ENCODE measurements at places on chromosomes 5 and 9.

- no peak for DNase-seq
Observed at GRCh38 chr9:103713631-103714030, 380.5 kb upstream of the SMC2 start.

DNA sequence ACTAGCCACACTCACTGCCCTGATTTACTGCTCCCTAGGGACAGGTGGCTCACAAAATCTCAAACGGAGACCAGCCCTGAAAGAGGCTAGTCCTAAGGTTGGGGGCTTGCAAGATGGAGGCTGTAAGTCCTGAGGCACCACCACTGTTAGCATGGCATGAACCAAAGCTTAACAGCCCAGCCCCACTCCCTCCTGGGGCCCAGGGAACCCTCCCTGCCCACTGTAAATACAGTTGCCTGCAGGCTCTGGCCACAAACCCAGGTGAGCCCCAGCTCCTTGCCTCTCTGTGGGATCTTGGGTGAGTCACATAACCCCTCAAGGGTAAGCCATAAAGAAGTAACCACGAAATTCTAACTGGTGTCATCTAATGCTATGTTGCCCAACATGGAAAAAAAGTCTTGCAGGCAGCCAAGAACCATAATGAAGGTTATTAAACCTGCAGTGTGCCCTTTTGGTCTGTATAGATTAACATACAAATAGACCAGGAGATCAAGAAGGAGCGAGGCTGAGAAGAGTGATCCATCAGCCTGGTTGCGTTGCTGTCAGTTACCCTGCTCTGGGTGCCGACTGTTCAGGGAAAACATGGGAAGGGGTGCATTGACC, 1.7 kb upstream of the POMT1 start:
- DNase-seq: peak; percentile 48

GRCh38 chr5:38433160-38433861, 123.1 kb downstream of the LIFR start:
- no peak for DNase-seq

- DNase-seq: no peak
Observed at GRCh38 chr5:9408964-9409363, 136.9 kb downstream of the SEMA5A start.

DNA sequence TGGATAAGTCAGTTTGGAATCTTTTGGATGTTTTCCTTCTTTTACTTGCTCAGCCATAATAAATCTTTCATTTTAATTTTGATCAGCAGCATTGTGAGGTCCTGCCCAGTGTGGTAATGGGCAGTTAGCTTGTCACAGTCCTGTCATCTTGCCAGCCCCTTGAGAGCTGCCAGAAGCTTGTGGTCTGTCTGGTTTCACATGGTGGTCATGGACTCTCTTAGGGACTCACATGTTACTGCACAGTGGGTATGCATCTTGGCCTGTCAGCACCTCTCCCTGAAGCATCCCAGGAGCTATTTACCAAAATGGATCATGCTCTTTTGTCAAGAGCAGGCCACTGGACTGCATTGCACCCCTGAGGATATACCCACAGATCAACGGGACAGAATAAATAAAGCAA, 60.3 kb downstream of the DAPK1 start:
- no peak for DNase-seq

DNA sequence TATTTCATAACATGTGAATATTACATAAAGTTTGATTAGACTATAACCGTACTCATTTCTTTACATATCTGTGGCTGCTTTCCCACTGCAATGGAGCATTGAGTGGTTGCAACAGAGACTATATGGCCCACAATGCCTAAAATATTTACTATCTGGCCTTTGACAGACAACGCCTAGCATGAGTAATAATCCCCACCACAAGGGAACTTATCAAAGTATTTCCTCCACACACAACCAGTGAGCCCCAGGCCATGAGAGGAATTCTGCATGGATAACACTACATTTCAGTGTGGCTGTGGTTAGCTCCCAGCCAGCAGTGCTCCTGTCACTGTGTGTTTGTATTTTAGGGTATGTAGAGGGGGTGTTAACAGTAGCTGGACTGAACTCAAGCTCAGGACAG, 54.8 kb downstream of the FAM81B start:
- no peak for DNase-seq

GRCh38 chr9:134475011-134475790, 148.9 kb downstream of the RXRA start:
- DNase-seq: peak; percentile 5

- peak; percentile 38 for DNase-seq
Observed at GRCh38 chr9:131310833-131311554, 21.5 kb downstream of the PLPP7 start.

GRCh38 chr5:1227667-1228066, 2.5 kb downstream of the SLC6A18 start:
- no peak for DNase-seq

DNA sequence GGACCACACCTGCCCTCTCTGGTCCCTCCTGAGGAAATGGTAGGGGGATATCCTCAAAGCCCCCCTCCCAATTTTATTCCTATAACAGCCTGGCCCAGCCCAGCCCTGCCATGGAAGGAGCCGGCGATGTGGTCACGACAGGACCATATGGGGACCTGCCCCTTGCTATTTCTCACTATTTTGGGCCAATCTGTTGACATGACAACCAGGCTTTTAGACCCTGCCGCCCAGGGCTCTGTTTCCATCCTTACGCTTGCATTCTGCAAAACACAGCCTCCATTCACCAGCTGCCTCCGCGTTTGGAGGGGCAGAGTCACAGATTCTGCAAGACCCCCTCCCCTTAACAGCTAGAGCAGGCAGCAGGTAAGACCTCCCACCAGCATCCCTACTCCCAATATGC, 112.2 kb downstream of the GABBR2 start:
- DNase-seq: no peak

GRCh38 chr5:85109616-85110015, 724.9 kb upstream of the EDIL3 start:
- no peak for DNase-seq

DNA sequence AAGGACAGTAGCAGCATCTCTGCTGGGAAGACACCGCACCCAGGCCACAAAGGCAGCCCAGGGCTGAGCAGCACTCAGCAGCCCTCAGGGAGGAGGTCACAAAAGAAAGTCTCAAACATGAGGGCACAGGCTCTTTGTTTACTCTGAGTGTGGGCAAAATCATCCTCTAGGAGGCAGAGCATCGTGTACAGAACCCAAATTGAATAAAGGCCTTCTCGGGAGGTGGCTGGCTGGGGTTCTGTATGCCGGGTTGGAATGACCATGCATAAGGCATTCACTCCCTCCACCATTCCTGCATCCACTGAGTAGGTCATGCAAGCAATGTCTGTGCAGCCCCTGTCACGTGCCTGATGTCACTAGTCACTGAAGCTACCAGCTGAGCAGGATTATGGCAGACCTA, 412.8 kb downstream of the SPOCK1 start:
- DNase-seq: no peak

GRCh38 chr5:125970631-125971307, 452.4 kb upstream of the GRAMD2B start:
- no peak for DNase-seq

GRCh38 chr5:156934450-156935211, 28.4 kb downstream of the TIMD4 start:
- peak; percentile 34 for DNase-seq

- no peak for DNase-seq
Observed at GRCh38 chr9:86924206-86924605, 23.1 kb downstream of the GAS1 start.

- no peak for DNase-seq
Observed at GRCh38 chr5:80874162-80874561, 86.0 kb upstream of the RASGRF2 start.

DNA sequence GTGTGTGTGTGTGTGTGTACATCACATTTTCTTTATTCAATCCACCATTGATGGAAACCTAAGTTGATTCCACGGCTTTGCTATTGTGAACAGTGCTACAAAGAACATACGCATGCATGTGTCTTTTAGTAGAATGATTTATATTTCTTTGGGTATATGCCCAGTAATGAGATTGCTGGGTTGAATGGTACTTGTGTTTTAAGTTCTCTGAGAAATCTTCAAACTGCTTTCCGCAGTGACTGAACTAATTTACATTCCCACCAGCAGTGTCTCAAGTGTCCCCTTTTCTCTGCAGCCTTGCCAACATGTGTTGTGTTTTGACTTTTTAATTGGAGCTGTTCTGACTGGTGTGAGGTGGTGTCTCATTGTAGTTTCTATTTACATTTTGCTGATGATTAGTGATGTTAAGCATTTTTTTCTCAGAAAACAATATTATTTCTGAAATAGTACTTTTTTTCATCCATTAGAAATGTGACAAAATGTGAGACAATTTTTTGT, 769.7 kb downstream of the TAF11L14 start:
- DNase-seq: no peak

- no peak for DNase-seq
Observed at GRCh38 chr9:24844217-24844616, 298.5 kb upstream of the IZUMO3 start.

DNA sequence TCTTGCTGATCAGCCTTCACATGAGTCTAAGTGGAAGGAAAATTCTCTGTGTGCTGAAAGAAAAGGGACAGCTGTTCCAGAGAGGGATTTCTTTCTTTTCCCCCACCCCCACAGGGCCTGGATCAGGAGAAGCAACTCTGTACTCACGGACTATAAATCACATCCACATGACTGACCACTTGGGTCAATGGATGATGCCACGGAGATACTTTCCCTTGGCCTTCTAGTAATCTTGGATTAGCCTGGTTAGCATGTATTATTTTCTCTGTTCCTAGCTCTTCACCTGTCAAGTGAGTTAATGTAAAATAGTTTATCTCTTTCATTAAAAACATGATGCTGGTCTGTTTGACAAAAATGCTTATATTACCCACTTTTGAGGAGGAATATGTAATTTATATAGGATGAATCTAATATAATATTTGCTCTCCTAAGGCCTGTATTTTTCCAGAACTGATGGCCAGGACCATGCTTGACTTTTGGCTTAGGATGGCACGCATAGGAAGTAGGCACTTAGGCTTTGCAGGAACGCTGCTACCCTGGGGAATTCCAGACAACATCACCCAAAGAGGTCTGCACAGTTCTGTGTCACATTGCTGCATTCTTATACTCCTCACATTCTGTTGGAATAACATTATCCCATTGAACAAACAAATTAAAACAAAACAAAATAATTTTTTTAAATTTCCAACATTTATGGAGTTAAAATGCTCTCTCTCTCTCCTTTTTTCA, 892.1 kb downstream of the TLE1 start:
- DNase-seq: no peak

DNA sequence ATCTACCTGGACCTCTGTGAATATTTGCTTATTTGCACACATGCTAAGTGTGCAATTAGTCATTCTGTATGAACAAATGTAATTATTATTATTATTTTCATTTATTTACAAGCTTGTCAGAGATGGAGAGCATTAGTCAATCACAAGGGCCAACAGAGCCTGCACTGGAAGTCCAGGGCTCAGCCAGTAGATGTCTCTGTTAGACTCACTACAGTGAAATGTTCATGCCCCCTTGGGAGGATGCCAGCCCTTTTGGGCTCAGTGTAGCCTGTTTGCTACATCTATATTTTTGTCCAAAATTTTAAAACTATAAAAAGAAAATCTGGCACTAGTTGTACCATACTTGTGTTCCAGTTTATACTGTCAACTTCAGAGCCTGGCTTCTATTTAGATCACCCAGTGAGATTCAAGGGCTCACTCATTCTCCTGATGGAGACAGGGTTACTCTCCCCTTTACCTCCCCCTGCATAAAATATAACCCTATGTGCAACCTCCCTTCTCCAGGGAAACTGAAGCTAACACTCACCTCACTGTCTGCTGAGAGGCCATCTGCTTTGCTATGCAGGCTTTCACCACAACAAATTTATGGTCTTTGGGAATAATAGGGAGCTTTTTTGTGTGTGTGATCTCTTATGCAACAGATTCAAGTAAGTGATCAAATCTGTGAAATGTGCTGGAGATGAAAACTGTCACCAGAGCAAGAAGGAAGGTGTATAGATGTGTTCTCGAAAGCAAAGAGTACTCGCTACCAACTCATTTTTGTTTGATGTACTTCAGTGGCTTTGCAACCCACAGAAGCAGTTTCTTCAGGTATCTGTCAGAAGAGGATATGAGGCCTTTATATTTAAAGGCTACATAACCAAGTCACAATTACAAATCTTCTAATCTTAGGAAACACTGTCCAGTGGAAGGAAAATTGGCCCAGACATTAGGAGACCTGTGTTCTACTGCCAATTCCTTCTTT, 99.9 kb upstream of the TLE4 start:
- DNase-seq: peak; percentile 27

- no peak for DNase-seq
Observed at GRCh38 chr5:89233462-89233861, 350.5 kb upstream of the MEF2C start.

GRCh38 chr9:114131808-114132549, 23.4 kb upstream of the COL27A1 start:
- DNase-seq: no peak

- DNase-seq: no peak
Observed at GRCh38 chr5:29790281-29790680, 1403.2 kb upstream of the CDH6 start.

DNA sequence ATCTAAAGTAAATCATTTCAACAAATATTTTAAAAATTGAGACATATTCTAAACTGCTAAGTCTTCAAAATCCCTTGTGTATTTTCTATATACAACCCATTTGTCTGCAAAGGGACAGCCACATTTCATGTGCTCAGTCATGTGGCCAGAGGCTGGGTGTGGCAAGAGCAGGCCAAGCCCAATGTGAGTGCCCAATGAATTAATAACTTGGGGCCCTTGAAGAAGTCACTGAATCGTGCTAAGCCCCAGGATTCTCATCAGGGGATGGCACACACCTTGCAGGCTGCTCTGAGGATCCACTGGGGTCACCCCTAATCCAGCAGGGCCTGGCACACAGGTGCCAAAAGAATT, 78.2 kb upstream of the SMIM23 start:
- no peak for DNase-seq

DNA sequence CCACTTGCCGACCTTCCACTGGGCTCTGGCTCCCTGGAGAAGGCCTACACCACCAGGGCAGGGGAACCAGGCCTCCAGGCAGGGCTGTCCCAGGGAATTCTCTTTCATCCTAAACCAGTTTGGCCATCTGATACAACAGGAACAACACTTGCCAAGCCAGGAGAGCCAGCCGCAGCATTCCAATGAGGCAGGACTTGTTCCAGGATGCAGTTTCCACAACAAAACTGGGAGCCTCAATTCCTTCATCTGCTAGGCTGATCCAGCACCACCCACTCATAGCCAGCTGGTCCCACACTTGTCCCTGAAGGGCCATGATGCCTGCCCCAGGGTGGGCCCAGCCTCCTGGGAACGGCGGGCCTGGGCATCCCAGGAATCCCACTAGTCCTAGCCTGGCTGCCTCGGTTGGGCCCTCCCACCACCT, 26.0 kb downstream of the BICD2 start:
- no peak for DNase-seq
